Metanephros (tissue), 2 donors: ENCODE measurements at places on chromosomes 5 and 9. TPM values are rescaled to one million over a fixed set of nuclear protein-coding genes. Genes with fewer than 3 reads are reported as not detected.

Gene TMC1
- total RNA-seq: 0.41 TPM

Gene PCDHGA11
- total RNA-seq: 10.0 TPM

Gene ELAVL2
- total RNA-seq: 2.0 TPM

Gene C5orf52
- total RNA-seq: not detected

Gene PPP3R2
- total RNA-seq: 0.23 TPM

Gene PCDHGA12
- 10.0 TPM for total RNA-seq

Gene PCDHA1
- total RNA-seq: 0.12 TPM

Gene NR6A1
- 1.2 TPM for total RNA-seq

Gene ANXA2R
- 4.3 TPM for total RNA-seq

Gene ADAMTS19
- 8.5 TPM for total RNA-seq

Gene PTTG1
- total RNA-seq: 48.8 TPM

Gene GLRX
- 49.0 TPM for total RNA-seq

Gene MARCOL
- not detected for total RNA-seq

Gene RECK
- total RNA-seq: 17.9 TPM

Gene NRG2
- total RNA-seq: 1.3 TPM

Gene BAG1
- total RNA-seq: 75.6 TPM

Gene PELO
- total RNA-seq: 62.5 TPM

Gene PIP5K1B
- total RNA-seq: 7.0 TPM

Gene ELL2
- 18.9 TPM for total RNA-seq

Gene SLC27A6
- total RNA-seq: 0.93 TPM

Gene PWWP2A
- total RNA-seq: 31.2 TPM
